Stimulated activated CD8-positive, alpha-beta memory T cell treated with anti-CD3 and anti-CD28 coated beads, Interleukin-2, amount 100 ng/mL, for 1 hour (primary cell): ENCODE measurements at places on chromosomes 2 and 18.

GRCh38 chr2:88690591-88691338 lies 708 bp upstream of the RPIA start:
- DNase-seq: peak; percentile 7

DNA sequence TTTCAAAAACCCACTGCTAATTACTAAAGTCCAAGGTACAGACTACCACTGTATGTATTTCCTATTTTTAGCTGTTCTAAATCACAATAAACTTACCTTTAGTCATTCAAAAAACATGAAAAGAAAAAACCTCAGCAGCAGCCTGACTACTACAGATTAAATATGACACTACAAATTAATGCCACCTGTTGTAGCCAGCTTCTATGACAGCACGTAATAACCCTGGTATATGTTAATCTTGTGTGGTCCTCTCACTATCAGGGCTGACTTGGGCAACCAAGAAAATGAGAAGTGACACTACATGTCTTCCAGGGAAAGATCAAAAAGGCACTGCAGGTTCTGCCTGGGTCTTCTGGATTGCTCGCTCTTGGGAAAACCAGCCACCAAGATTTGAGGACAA lies 90.6 kb upstream of the FAM124B start:
- no peak for DNase-seq

- no peak for DNase-seq
These were observed 80.9 kb upstream of the GALNT5 start for GRCh38 chr2:157176602-157177001.

DNA sequence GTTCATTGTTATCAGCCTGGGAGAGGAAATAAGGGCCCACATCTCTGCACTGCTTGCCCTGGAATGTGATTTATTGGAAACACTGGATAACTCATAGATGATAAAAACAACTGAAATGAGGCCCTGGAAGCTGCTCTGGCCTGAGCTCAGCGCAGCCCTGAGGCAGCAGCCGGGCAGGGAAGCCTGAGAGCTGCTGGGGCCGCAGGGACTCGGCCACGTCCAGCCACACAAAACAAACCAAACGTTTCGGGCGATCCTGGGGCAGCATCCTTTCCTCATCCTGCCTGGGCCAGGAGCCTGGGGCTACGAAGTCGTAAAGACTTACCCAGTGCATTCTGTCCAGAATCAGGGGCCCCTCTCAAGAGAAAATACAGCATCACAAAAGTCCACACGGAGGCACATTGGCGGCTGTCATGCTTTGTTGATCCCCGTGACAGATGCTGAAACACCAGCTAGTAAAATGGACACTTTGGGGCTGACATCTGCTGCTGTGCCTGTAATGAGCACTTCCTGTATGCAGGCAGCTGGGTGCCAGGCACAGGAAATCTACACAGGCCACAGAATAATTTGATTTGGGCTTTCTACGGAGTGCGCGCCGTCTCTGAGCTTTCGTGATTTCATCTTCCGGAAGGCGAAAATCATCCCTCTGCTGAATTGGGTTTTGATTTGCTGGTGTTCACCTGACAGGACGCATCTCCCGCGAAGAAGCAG lies 250.6 kb downstream of the EIPR1 start:
- no peak for DNase-seq

DNA sequence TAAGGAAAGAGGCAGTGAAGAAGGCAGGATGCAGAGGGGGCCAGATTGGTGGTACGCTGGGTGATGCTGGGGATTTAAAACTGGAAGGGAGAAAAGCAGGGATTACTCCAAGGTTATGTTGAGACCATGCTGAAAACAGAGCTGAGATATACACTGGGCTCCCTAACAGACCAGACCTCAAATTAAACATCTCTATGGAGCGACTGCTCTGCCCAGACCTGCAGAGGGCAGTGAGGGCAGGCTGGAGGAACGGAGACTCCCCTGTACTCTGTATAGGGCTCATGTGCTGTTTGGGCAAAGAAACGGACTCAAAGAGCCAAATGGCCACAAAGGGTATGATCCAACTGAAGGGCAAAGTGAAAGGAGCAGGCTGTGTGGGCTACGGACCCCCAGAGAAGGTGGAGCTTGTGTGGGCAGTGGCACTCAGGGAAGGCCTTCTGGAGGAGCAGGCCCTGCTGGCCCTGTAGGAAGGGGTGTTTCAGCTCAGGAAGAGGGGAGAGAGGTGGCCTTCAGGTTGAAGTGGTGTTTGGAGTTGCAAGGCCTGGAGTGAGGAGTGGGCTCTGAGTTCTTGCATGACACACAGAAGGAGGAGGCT lies 4.8 kb upstream of the CELF4 start:
- no peak for DNase-seq

GRCh38 chr2:203959672-203960071 lies 23.1 kb downstream of the ICOS start:
- DNase-seq: no peak

- DNase-seq: no peak
These were observed 91.4 kb upstream of the IL1R2 start for GRCh38 chr2:101900375-101900774.

GRCh38 chr2:148756292-148756975 lies 111.9 kb downstream of the EPC2 start:
- no peak for DNase-seq

- DNase-seq: no peak
These were observed 5.9 kb upstream of the NCKAP5 start for GRCh38 chr2:133574186-133574585.

DNA sequence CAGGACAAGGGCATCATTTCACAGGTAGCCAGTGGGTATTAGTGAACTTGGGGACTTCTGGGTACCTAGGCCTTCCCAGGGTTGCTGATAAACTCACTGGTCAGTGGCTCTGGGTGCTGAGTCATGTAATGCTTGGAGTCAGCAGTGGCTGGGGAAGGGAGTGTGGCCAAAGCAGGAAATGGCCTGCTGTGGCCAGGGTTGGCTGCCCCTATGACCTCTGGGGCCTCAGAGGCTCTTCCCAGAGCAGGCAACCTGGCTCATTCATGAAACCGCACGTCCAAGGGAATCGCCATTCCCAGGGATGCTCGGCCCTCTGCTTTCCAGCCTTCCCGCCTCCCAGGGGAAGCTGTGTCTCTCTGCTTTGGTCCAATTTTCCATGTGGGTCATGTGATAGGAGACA lies 294.9 kb downstream of the DYSF start:
- no peak for DNase-seq
